ENCODE measurements at places on chromosomes 7 and 10. TPM values are rescaled to one million over a fixed set of nuclear protein-coding genes. Genes with fewer than 3 reads are reported as not detected.

The ASZ1 gene
- not detected for total RNA-seq

The GIMAP5 gene
- 150 TPM for total RNA-seq

The SHTN1 gene
- 0.65 TPM for total RNA-seq

The CNTNAP2 gene
- 1.3 TPM for total RNA-seq

The UTF1 gene
- not detected for total RNA-seq

The FRMD4A gene
- total RNA-seq, result 64.4 TPM

The TRIM73 gene
- 0.88 TPM for total RNA-seq

The AGR3 gene
- total RNA-seq, result not detected

The GPRIN2 gene
- not detected for total RNA-seq

The MYL10 gene
- not detected for total RNA-seq

The EPDR1 gene
- 2.8 TPM for total RNA-seq

Data from bladder microvascular endothelial cell (primary cell).